ENCODE measurements at places on chromosomes 3 and 15. TPM values are rescaled to one million over a fixed set of nuclear protein-coding genes. Genes with fewer than 3 reads are reported as not detected.

DNA sequence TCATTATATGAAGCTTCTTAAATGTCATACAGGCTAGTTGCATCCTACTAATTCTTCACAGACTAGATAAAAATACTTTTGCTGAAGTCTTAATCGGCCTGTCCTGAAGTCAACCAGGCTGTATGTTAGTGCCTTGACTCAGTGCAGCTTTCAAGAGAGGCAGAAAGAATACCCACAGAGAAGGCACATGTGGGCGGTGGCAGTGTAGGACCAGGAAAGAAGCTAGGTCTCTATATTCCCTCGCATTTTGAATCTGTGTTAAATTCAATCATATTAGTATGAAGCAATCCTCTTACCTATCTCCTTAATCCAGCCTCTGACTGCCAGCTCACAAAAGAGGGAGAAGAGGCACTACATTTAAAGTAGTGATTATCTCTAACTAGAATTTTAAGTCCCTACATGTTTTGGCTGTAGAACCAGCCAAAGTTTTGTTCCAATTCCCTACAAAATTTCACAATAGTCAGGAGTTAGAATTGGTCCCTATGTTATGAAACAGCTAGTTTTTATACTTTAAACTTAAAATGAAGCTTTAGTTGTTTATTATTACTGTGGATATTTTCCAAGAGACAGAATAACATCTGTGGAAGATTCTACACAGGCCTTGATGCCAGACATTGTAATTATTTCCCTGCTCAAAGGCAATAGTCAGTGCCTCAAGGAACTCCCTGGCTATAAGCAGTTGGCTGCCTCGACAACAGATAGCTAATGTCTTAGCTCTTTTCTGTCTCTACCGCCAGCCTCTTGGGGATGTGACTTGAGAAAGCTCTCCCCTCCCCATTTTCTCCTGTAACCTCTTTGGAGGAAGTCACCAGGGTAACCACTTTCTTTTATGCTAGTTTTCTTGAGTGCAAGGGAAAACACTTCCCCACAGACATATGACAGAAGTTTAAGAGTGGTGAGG, 31.9 kb downstream of the CRTC3 start:
- DNase-seq: no peak

GRCh38 chr15:48233246-48233645, 27.1 kb downstream of the SLC12A1 start:
- no peak for DNase-seq

The DAZL gene
- not detected for total RNA-seq

- DNase-seq: no peak
Measured at GRCh38 chr3:53665608-53666425, 171.4 kb downstream of the CACNA1D start.

DNA sequence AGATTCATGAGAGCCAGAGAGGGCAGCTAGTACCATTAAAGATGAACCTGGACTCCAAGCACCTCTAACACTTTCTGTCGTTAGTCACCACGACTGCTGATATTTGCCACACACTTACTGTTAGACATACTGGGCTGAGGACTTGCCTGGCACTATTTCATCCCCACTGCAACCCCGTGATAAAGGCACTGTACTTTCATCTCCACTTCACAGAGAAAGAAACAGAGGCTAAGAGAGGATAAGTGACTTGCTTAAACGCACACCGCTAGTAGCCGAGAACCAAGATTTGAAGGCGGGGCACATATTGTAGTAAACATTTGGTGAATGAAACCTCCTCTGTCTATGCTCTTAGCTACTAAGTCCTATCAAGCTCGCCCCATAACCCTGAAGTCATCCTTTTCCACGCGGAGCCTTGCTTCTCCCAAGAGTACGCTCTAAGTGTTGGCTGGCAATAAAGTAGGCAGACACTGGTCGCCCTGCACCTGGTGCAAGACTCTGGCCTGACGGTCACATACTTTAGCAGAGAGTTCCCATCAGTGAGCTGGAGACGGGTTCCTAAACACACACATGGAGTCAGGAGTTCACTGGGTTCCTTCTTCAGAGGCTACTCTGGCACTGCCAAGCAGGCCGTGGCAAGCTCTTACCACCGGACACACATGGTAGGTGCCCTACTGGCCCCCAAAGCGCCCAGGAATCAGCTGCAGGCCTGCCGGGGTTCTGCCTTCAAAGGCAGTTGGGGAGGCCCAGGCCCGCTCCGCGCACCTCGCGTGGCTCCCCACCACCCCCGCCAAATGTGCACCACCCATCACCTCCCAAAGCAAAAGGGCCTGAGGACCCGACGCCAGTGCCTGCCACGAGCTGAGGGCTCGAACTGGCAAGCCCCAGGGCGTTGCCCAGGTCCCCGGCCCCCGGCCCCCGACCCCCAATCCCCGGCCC, 951 bp downstream of the POMGNT2 start:
- DNase-seq: no peak

The PCOLCE2 gene
- 35.8 TPM for total RNA-seq

The SLC22A14 gene
- total RNA-seq: not detected

GRCh38 chr15:63111481-63111880, 10.2 kb upstream of the LACTB start:
- DNase-seq: peak; percentile 3

The CEMIP gene
- 0.06 TPM for total RNA-seq

- DNase-seq: no peak
Measured at GRCh38 chr3:62413687-62414086, 40.3 kb upstream of the FEZF2 start.

DNA sequence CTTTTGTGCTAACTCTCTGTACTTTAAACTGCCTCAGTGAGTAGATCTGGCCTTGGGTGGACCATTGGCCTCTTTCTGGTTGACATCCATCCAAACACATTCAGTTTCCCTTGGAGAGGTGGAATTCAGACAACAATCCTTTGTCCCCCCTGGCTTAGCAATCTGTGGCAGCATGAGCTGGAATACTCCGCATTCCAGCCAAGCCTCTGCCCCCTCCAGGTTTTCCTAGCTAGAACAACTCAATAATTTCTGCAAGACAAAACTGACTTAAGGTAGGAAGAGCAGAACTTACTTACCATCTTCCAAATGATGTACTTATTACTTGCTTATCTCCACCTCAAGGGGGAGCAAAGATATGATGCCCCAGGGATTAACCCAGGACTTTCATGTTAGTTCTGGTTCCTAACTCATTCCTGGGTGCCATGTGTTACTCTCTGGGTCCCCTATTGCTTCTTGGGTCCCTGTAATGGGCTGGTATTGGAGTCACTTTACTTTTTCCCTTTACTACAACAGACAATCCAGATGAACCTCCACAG, 21.8 kb upstream of the IL16 start:
- no peak for DNase-seq

GRCh38 chr15:92653366-92653765, 2.2 kb downstream of the FAM174B start:
- DNase-seq: no peak

DNA sequence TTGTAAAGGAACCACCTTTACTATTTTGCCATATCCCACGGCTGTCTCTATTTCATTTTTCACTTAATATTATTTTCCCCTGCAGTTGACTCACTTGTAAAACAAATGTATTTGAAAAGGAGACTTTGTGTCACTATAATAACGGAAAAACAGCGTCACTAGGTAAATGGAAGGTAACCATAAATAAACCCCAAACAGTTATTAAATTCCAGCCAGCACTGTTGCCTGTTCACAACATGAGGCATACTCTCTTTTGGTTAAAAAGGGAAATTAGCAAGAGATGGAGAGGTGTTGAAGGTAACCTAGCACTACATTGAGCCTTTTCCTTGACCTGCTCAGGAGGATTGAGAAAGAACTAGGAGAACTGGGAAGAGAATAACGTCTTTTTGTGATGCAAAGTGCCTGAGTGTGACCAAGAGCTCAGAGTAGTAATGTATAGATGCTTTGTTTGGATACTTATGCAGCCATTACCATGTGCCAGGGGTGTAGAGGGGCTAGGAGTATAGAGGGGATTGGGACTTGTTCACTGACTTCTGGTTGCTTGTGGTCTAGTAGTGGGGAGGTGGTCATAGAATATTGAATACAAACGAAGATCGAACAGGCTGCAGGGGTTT, 19.6 kb downstream of the FLNB start:
- no peak for DNase-seq

The INSYN1 gene
- 0.35 TPM for total RNA-seq

The ASB14 gene
- total RNA-seq: not detected

- DNase-seq: no peak
Measured at GRCh38 chr3:43523454-43524053, 98.3 kb downstream of the ANO10 start.

- DNase-seq: no peak
Measured at GRCh38 chr15:36335659-36336058, 243.8 kb upstream of the CDIN1 start.

DNA sequence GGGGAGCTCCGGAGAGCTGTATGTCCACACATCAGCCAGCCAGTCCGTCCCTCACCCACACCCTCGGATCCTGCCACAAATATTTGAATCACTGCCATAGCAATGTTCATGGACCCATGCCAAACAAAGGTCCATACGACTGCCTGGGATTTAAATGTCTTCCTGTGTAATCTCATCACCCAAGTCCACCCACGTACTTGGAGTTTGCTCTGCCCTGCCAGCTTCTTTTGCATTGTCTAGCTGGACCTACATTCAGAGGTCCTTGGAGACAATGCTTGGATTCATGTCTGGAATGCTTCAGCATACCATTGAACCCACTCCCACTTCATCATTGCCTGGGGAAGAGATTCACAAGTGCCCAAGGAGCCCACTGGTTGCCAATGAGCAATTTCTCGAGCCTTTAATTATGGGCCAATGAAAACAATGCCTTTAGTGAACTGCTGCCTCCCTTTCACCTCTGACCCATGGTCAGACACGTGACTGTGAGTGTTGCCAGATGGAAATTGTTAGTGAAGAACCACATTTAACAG, 90.4 kb upstream of the PHLDB2 start:
- DNase-seq: peak; percentile 67

The C3orf49 gene
- total RNA-seq: not detected

DNA sequence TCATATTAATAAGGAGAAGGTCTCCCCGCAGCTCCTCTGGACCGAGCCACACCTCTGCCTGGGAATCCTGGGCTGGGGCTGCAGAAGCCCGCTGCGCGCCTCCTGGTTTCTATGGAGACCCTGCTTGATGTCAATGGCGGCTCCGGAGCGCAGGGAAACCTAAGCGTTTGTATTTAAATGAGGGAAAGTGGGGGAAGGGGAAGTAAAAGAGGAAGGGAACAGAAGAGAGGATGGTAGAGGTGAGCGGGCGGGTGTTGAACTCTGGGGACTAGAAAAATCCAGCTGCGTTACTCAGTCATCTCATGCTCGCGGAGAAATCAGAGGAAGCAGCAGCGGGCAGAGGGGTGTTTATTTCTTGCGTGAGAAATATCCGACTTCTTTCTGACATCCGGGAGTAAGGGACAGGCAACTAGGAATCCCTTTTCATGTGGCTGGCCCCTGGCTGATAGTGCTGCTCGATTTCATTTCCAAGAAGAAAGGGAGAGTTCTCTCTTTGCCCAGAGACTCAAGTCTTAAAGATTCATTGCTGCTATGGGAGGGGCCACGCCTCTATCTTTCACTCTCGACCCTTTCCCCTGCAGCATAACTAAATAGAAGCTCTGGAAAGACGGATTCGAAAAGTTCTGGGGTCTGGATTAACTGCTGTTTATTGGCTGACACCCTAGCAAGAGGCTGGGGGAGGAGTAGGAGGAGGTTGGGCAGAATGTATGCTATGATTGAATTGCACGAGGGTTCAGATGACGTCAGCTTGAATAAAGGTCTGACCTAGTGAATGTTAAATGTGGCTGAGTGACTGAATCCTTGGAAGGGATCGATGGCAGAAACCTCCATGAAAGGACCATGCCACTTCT, 110.5 kb upstream of the GAP43 start:
- DNase-seq: peak; percentile 11

GRCh38 chr3:1591327-1592028, 498.7 kb downstream of the CNTN6 start:
- no peak for DNase-seq

DNA sequence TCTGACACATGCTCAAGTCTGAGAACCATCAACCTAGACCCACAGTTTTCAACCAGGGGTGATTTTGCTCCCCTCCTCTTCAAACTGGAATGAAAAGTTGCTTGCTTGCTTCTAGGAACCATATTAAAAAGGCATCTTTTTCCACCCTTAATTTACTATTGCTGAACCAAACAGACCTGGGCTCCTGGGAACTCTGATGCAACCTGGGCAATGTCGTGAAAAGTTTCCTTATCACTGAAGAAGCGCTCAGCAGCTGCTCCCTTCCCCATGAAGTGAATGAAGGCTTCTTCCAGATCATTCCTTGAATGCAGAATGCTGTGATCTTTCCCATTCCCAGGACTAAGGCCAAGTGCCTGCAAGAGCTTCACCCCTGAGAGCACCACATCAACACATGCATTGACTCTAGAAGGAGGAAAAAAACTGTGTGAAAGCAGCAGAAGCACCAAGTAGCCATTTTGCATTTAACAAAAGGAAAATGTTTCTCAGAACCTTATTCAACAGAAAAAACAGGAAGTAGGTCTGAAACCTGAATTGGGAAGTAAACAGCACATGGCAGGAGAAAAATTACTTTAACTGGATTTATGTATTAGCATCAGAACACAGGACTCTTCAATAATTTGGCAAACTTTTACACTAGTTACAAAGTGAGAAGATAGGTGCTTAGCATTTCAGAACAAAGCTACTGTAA, 8.7 kb downstream of the ADPGK start:
- no peak for DNase-seq

DNA sequence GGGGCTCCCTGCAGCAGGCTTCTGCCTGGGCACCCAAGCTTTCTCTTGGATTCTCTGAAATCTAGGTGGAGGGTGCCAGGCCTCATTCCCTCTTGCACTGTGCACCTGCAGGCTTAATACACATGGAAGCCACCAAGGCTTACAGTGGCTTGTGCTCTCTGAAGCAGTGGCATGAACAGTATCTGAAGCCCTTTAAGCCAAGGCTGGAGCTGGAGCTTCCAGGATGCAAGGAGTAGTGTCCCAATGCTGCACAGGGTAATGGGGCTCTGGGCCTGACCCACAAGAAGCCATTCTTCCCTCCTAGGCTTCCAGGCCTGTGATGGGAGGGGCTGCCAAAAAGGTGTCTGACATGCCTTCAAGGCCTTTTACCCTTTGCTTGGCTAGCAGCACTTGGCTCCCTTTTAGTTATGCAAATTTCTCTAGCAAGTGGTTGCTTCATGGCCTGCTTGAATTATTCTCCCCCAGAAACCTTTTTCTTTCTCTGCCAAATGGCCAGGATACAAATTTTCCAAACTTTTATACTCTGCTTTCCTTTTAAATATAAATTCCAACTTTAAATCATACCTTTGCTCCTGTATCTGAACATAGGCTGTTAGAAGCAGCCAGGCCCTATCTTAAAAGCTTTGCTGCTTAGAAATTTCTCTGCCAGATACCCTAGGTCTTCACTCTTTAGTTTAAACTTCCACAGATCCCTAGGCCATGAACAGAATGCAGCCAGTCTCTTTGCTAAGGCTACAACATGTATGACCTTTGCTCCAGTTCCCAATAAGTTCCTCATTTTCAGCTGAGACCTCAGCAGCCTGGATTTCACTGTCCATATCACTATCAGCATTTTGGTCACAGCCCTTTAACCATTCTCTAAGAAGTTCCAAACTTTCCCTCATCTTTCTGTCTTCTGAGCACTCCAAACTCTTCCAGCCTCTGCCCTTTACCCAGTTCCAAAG, 201.1 kb upstream of the LRRFIP2 start:
- no peak for DNase-seq

All from H4 (cell line).